ENCODE measurements at places on chromosomes 6 and 20.

DNA sequence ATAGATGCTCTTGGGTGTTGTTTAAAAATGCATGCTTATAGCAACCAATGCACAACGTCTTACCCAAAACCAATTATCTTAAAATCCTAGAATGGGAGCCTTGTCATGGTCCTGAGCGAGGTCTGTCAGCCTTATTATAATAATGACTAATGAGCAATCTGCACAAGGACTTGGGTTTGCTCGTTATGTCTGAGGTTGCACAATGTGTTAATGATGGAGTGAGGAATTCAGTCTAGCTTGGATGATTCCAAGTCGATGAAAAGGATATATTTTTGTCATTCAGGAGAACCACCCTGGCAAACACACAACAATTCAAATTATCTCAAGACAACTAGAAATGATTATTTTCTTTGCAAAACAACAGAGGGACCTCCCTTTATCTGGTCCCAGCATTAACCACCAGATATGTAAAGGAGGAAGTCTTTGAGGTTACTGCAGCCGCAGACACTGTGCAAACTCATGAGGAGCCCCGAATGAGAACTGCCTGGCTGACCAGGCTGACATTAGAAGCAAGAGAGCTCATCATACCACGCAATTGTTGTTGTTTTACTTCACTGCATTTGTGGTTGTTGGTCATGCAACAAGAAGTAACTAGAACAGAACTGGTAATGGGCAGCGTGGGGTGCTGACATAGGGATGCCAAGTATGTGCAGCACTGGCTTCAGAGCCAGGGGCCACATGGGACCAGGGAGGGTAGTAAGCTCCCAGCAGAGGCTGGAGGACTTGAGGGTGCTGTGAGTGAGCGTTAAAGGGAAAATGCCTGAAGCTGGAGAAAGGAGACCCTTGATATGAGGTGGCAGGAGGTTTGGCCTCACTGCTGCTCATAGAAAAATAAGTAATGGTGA is 488.3 kb downstream of the CDH26 start:
- DNase-seq: no peak

DNA sequence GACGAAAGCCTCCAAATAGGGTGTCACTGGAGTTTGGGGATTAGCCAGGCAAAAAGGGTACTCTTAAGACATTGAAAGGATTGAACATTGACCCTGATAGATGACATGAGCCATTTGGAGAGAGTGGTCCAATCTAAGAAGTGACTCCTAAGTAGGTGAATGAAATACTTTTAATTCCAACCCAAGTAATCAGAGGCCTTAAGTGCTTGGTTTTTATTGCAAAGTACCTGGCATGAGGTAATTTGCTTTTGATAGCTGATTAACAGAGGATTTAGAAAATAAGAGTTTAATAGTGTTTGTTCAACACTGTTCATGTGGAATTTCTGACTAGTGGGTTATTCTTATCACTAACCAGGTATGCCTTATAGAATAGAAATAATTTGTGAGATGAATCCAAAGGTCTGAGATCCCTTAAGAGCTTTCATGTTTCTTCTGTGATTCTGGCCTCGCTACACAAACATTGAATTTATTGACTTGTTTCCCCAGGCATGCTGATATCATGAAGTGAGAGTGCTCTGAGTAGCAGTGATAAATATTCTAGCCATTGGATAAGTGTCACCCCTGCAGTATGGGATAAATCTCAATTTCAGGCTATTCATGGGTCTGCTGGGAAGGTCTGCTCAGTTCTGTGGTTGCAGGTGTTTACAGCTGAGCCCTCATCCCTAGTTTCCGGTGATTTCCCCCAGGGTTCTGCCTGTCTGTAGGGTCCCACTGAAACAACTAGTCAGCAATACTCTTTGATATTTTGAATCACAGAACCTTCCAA is 6.5 kb downstream of the NCOA7 start:
- no peak for DNase-seq

DNA sequence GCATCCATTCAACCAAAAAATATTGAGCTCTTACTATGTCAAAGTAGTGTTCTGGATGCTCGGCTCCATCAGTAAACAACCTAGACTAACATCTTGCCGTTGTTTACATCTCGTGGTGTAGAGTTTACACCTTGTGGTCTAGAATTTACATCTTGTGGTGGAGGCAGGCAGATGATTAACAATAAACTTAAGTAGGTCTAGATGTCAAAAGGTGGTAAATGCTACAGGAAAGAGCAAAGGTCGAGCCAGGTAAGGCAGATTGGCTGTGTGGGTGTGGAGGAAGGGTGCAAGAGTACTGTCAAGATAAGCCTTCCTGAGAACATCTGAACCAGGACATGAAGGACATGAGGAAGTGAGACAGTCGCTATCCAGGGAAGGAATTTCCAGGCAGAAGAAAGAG is 88.4 kb upstream of the ESR1 start:
- no peak for DNase-seq

- DNase-seq: no peak
Observed at GRCh38 chr6:147903931-147904330, 395.4 kb downstream of the SAMD5 start.

GRCh38 chr6:135224037-135224647 is 43.0 kb downstream of the MYB start:
- DNase-seq: no peak

- no peak for DNase-seq
Observed at GRCh38 chr6:134826889-134827737, 122.8 kb downstream of the ALDH8A1 start.

- no peak for DNase-seq
Observed at GRCh38 chr6:76552268-76552667, 479.8 kb upstream of the IMPG1 start.

DNA sequence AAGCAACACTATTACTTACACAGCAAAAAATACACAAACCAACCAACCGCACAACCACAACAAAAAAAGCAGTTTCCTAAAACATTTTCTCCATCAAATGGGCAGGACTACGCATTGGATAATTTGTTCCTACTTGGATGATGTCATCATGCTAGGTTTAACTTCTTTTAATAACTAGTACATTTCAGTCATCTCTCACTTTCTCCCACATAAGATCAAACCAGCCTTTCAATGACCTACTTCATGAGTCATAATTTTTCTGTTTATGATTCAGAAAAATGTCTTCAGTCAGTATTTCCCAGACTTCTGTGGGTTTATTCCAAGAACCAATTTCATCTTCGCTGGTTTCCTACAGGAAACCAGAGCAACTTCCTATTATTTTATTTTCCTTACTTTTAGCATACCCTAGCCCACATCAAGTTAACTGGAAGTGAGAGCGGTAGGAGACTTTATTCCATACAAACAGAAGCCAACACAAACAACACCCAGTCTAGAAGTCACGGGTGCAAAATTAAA is 134.2 kb downstream of the GMDS start:
- peak; percentile 62 for DNase-seq

DNA sequence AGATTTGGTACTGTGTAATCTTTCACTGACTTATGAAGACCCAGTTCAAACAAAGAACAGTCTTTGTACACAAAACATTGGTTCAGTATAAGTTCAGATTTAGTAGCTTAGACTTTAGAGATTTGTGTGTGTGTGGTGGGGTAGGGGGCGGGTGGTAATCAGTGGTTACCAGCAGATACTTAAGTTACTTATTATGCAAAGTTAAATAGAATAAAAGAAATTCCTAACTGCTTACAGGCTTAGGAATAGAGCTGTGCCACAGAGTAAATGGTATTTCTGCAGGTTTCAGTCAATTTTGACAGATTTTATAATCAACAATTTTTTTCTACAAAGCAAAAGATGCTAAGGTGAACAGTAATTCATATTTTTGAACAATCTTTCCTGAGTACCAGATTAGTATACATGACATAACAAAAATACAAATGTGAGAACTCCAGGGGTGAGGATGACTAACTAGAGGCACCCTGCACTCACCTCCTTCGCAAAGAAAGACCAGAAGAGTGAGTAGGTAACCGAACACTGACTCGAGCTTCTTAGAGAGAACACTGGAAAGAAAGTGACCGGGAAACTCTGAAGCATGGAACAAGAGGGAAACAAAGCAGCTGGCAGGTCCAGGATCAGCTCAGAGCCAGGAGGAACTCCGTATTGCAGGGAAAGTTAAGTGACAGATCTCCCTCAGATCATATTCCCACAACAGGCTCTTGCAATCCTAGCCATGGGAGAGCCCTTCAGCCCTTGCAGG is 560.6 kb downstream of the COL12A1 start:
- DNase-seq: no peak

GRCh38 chr6:4788953-4789584 is 12.9 kb downstream of the CDYL start:
- DNase-seq: no peak

DNA sequence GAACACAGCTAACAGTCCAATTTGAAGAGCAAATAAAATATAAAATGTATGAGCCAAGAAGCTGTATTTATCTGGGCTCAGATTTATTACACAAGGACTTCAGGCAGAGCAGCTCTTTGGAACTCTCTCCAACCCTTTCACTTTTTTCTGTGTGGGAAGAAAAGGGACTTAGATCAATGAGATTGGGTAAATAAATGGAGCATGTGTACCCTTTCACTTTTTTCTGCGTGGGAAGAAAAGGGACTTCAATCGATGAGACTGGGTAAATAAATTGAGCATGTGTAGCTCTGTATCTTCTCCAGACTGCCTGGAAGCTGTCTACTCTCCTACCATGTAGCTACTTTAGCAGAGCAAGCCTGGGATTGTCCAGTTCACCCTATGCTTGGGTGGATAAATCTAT is 10.7 kb downstream of the SLC17A3 start:
- no peak for DNase-seq

DNA sequence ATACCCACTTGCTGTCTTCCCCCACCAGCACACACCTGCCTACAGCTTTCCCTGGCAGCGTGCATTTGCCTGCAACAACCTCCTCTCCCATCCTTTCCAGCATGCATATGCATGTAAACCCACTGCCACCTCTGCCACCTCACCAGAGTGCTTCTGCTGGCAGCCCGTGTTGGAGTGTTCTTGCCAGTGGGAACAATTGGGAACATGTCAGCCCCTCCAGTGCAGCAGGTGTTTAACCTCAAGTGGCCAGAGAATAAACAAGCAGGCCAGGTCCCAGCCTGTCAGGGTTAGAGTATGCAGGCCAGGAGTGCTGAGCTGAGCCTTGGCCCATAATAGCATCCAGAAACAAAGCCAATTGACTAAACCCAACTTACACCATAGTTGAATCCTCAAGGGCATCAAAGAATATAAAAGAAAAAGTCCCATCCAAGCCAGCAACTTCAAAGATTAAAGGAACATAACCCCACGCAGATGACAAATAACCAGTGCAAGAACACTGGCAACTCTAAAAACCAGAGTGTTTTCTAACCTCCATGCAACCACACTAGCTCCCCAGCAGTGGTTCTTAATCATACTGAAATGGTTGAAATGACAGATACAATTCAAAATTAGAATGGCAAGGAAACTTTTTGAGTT is 1212.1 kb upstream of the CITED2 start:
- DNase-seq: peak; percentile 14

DNA sequence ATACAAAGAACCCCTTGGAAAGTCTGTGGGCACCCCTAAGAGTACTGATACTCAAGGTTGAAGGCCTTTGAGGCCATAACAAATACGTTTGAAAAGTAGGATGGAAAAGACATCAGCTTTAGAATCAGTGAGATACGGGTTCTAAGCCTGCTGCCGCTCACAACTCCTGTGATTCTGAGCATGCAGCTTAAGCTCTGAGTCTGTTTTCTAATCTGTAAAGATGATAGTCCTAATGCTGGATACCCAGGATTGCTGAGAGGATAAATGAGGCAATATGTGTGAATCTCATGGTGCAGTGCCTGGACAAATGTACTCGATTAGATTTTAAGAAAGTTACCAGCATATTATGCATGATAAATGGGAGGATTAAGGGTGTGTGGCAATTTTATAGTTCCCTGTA is 321.0 kb upstream of the HSF2 start:
- no peak for DNase-seq

DNA sequence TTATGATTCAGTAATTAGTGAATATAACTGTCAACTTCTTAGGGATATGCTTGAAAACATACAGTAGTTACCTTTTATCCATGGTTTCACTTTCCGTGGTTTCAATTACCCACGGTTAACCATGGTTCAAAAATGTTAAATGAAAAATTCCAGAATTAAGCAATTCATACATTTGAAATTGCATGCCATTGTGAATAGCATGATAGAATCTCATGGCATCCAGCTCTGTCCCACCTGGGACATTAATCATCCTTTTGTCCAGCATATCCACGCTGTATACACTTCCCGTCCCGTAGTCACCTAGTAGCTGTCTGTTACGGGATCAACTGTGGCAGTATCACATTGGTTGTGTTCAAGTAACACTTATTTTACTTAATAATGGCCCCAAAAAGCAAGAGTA is 781.7 kb upstream of the CITED2 start:
- no peak for DNase-seq

DNA sequence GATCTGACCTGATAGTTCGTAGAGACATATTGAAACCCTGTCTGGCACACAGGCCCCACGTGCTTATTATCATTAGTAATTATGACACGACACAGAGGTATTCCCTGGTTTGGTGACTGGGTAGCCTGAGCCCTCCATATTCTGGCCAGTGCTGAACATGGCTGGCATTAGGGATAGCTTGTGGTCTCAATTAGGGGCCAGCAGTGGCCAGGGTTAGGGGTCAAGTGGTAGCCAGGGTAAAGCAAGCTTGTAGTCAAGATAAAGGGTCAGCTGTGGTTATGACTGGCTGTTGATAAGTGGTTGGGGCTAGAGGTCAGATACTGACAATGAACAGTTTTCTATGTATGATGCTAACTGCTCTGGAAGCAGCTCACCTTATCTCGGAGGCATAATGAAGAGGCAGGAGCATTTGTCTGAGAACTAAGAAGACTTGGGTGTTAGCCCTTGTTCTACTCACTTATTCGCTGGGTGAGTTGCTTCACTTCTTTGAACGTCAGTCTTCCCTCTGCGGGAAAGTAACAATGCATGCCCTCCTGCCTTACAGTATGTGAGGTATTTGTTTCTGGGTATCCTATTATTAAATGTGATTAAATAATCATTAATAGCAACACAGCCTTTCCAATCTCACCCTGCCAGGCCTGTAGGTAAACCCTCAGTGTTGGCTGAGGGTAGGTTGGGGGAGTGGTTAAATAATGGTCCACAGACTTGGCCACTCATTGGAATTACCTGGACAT is 66.7 kb downstream of the VEGFA start:
- no peak for DNase-seq

- DNase-seq: no peak
Observed at GRCh38 chr6:96659084-96659845, 96.3 kb downstream of the FHL5 start.

DNA sequence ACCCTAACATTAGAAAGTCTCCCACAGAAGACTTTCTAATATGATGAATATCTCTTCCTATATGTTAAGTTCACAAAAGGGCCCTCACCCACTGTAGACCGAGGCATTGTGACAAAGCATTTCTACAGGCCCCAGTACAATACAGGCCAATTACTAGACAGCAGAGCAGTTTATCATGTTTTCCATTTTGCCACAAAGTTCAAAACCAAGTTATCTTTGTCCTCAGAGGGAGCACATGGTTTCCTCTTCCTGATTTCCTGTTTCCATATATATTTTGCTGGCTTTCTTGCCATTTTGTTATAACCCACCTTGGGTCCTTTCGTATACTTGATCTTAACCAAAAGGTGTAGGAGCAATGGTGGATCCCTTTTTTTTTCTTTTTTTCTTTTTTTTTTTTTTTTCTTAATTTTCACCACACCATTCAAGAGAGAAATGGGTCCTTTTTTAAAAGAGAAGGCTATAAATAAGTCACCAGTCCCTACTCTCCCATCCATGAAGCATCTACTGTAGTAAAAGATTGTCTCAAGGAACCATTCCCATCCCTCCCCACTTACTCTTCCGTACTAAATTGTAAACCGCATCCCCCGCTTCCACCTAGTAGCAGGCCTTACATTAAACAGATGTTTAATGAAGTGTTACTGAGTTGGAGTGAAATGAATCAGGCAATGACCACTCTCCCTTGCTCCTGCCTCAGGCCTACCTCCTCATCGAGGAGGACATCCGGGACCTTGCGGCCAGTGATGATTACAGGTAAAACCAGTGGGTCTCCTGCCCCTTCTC is 2.1 kb upstream of the UBE2C start:
- no peak for DNase-seq

Measured in GM13977 (cell line).